ENCODE measurements at places on chromosomes 16 and 17.
A peak's percentile ranks its signal among the peaks of the same experiment; 100 is the strongest.

DNA sequence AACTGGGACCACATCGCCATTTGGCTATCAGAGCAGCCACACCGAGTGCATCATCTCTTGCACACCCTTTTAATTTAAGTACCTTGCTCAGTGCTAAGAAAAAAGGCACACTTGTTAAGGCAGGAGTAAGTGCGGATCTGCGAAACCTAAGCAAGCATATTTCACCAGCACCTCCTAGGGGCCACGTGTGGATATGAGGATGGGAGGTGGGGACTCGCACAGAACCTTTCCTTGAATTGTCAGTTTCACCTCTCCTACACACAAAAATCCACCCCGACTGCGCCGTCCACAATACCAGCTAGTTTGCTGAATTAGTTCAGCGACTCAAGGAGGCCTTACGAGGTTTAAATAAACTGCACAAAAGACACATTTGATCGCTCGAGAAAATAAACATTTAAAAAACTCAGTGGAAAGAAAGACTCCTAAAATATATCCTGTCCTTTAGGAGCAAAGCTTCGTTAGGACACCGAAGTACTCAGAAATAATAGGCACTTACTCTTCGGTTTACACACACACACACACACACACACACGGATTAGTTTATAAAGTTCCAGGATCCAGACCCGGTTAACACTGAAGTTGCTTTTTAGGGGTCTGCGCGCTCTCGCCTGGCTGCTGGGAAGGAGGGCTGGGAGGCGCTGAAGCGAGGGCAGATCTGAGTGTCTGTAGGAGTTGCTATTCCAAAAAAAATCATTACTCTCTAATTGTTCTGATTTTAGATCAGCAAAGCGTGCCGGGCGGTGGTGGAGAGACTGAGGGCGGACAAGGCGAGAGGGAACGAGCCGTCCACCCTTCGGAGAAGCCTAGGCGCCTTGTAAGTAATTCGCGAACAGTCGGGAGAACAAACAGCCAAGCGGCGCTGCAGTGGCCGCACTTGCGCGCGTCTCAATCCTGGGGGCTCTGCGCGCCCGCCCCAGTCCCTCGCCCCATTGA lies 1.0 kb upstream of the KCNJ2 start:
- no peak for DNase-seq

GRCh38 chr17:63848834-63849689 lies 6.6 kb upstream of the SMARCD2 start:
- peak; percentile 92 for DNase-seq

GRCh38 chr16:8890549-8890921 lies 8.4 kb downstream of the LITAFD start:
- DNase-seq: no peak

DNA sequence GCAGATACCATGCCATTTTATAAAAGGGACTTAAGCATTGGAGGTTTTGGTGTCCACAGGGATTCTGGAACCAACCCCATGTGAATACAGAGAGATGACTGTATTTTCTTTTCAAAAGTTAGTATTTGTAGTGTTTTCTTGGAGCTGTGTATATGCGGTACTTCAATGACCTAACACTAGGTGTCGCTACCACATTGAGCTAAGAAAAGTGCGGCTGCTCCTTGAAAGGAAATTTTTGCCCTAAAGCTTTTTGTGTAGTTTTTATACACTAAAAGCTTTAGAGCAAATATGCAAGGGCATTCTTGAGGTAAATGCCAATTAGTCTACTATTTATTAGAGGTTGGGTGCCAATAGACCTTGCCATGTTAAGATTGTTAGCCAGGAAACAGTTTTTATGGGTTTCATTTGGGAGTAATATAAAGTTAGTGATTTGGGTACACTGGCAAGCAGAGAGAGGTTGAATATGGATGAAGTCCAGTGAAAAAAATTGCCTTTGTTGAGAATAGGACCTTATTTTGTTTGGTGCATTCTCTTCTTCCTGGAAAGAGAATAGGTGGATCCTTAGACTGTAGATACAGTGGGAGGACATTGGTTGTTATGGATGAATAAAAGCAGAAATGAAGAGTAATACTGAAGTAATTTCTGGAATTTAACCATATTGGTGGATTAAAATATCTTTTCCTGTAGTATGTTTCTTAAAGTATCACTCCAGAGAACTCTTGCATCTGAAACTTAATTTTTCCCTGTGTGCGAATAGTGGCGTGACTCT lies 43.3 kb downstream of the BCAS3 start:
- DNase-seq: peak; percentile 48

GRCh38 chr16:8948069-8948593 lies 15.6 kb downstream of the USP7 start:
- no peak for DNase-seq

- DNase-seq: no peak
Measured at GRCh38 chr17:62895320-62896301, 70.4 kb upstream of the TANC2 start.

GRCh38 chr16:78813661-78814311 lies 714.3 kb downstream of the WWOX start:
- DNase-seq: no peak

GRCh38 chr16:11609474-11610120 lies 22.9 kb upstream of the LITAF start:
- DNase-seq: no peak

DNA sequence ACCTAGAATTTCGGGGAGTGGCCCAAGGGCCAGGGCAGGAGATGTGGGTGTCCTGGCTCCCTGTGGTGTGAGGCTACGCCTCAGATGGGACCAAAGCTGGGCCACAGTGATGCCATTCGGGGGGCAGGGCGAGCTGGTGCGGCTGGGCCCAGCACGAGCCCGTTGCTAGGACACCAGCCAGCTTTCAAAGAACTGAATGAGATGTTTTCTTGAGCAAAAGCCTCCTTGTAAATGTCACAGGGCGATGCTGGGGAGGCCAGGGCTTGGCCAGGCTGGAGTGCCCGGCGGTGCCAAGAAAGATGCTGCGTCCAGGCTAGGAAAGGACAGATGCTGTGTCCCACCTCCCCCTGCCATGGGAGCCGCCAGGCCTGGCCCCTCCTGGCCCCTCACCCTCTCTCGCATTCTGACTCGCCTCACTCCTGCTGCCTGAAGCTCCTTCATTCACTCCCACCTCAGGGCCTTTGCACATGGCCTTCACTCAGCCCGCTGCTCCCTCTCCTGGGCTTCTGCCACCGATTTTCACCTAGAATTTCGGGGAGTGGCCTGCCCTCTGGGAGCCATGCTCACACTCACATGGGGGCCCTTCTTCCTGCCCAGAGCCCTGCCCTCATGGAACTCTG lies 39.1 kb downstream of the CPNE2 start:
- no peak for DNase-seq

DNA sequence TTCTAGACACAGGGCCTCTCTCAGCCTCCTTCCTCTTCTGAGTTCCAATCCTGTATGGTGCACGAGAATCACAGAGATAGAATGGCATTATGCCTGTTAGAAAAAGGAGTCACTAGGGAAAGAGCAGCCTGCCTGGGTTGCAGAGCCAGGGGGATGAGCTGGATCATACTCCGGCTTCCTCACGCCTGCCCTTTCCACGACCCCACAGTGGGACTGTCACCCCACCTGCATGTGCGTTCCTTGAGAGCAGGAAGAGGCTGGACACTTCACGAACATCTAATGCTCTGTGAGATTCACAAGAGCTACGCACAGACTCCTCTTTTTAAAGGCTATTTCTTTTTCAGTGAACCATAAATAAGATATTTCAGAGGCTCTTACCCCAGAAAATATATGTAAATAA lies 54.8 kb downstream of the N4BP1 start:
- no peak for DNase-seq

DNA sequence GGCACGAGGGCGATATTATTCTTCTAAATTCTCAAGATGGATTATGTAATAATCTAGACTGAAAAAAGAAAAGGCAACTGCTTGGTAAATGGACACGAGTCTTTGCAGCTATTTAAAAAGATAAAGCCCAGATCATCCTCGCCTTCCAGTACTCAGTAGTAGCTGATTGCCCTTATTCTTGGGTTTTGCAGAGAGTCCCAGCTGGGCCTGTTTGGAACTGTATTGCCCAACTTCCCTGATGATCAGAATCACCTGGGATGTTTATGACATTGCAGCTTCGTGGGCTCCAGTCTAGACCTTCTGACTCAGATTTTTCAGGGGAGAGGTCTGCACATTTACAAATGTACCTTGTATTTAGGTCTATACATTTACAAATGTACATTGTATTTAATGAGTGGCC lies 213.5 kb downstream of the RAB11FIP4 start:
- no peak for DNase-seq

DNA sequence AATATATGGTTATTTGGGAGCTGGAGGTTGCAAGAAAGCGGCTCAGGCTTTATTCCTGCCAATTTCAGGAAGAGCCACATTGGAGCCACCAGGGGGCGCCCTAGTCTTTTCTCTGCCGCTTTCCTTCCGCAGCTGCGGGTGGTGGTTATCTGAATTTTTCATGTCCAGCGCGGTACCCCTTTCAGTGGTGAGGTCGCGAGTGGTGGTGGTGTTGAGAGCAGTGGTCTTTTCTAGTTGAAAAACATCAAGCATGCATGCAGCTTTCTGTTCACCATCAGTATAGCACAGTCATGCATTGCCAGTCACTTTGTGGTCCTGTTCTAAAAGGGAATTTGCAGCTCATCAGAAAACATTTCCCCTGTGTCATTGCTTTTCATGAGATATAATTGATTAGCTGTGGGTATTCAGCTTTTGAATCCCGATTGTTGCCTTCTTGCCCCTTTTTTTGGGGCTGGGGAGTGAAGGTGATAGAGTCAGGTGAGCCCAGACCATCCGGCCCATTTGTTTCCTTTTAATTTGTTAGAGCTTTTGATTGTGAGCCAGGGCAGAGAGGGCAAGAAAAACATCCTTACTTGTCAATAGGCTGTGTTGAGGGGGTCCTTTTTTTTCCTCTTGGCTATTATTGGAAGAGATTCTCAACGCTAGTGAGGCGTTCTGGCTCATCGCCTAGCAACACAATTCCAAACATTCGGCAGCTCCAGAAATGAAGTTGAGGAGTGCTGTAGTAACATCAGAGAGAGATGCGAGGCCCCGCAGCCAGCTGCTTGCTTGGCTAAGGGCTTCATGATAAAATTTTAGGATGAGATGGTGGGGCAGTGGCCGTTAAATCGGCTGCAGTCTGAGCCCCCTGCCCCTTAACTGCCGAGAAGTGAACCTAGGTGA lies 119.0 kb downstream of the SNX29 start:
- peak; percentile 60 for DNase-seq

DNA sequence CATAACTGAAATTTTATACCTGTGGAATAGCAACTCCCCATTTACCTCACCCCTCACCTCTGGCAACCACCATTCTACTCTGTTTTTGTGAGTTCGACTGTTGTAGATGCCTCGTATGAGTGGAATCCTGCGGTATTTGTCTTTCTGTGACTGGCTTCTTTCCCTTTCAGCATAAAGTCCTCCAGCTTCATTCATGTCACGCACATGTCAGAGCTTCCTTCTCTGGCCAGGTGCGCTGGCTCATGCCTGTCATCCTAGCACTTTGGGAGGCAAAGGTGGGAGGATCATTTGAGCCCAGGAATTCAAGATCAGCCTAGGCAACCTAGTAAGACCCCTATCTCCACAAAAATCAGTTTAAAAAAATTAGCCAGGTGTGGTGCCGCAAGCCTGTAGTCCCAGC lies 278.4 kb downstream of the PARN start:
- DNase-seq: no peak

DNA sequence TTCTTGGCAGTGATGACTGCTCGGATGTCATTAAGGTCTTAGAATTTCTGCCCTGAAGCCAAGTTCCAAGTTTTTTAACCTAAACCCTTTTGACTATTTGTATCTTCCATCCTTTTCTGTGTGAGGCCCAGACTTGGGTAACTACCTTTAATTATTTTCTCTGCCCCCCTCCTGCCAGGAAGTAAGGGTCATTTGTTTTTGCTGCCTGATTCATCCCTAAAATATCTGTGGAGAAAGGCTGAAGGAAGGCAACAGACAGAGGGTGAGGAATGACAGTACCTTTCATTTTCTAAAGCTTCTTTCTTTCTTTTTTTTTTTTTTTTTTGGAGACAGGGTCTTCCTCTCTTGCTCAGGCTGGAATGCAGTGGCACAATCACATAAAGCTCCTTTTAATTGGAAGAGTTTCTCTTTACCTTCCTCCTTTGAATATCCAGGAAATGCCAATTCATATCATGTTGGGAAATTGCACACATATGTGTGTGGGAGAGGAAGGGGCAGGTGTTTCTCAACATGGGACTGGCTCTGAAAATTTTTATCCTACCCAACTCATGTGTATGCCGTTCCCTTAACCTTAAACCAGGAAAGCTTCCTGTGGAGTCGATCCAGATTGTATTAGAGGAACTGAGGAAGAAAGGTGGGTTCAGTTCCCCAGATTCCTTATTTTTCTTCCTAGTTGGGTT lies 957 bp downstream of the VPS25 start:
- DNase-seq: no peak

DNA sequence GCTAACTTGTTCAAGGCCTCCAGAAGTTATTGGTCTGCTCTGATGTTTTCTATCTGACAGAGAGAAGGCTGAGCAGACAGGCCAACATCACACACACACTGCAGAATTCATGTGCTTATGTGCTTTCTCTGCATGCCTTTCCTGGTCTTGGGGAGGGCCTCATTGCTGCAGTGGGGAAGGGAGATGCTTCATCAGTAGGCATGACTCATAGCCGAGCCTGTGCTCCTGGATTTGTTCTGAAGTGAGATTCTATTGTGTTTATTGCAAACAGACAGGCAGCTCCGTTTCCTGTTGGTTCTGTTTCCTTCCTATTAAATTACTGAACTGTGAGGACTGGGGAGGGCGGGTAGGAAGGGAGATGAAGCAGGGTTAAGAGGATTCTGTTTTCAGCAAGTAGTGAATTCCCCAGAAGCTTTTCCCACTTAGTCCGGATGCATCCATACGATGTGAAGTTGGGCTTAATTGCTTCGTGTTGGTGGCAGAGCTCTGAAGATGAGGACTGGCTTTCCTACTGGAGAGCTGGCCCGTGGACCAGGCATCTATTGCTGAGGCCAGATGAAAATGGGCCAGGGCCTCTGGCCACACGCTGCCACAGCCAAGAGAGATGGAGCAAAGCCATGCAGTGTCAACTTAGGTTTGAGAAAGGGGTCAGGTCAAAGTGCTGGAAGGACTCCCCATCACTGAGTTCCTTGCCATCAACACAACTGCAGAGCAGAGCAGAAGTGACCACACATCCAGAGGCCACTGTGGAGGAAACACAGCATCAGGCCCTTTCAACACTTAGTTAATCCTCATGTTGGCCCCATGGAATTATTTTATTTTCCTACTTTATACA lies 179.3 kb downstream of the UTP18 start:
- peak; percentile 53 for DNase-seq

GRCh38 chr17:57102122-57102521 lies 17.1 kb downstream of the AKAP1 start:
- DNase-seq: no peak

Measured in CD4-positive, alpha-beta T cell treated with Interleukin-6 at 100 ng/mL for 8 hours (primary cell).